Pulmonary artery endothelial cell (primary cell): ENCODE measurements at places on chromosomes 2 and 18.

DNA sequence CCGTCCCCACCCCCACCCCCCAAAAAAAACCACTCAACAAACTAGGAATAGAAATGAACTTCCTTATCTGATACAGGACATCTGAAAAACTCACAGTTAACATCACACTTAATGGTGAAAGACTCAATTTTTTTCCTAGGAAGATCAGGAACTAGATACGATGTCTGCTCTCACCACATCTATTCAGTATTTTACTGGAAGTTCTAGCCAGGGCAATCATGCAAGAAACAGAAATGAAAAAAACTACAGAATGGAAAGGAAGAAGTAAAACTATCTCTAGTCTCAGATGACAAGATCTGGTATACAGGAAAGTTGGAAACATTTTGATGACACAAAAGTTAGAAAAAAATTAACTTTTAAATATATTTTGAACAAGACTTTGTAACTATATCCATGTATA lies 114.4 kb upstream of the FZD5 start:
- DNase-seq = no peak

GRCh38 chr2:12982149-12982584 lies 265.4 kb downstream of the TRIB2 start:
- peak; percentile 82 for DNase-seq

DNA sequence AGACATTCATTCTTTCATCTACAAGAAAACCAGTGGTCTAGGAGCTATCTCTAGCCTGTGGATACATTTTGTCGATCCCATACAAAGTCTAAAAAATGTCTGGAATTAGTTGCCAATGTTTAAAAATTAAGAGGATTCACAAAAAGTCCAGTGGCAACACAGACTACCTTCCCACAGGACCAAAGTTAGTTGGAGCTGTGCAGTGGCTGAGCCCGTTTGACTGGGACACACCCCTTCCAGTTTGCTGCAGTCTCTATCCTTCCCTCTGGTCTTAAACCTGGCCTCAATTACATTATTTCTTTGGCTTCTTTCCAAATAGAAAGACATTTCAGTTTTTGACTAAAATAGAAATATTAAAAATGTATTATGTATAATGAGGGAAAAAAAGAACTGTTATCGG lies 18.6 kb downstream of the SLC16A14 start:
- no peak for DNase-seq

GRCh38 chr2:66058675-66059074 lies 376.2 kb upstream of the MEIS1 start:
- DNase-seq = no peak

DNA sequence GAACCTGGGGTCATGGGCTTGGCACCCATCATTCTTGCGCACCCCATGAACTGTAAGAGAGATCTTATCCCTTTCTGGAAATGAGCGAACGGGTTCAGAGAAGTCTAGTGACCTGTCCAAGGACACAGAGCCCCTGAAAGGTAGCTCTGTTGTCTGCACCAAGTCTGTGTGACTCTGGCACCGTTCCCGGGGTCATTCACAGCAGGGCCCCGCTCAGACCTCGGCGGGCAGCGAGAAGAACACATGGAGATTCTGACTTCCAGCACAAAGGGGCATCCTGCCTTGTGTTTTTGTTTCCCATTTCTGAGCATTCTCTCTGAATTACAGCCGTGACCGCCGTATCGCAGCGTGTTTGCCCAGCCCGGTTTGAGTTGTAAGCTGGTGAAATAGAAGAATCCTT lies 231.7 kb downstream of the KLHL29 start:
- no peak for DNase-seq

- DNase-seq = no peak
These were observed 63.4 kb downstream of the MYO5B start for GRCh38 chr18:50131591-50131990.

DNA sequence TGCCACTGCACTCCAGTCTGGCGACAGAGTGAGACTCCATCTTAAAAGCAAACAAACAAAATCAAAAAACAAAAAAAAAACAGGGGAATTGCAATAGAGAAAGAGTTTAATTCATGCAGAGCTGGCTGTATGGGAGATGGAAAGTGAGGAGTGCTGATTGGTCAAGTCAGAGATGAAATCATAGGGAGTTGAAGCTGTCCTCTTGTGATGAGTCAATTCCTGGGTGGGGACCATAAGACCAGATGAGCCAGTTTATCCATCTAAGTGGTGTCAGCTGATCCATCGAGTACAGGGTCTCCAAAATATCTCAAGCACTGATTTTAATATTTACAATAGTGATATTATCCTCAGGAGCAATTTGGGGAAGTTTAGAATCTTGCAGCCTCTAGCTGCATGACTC lies 45.3 kb downstream of the FRZB start:
- no peak for DNase-seq

GRCh38 chr18:44838971-44839666 lies 158.4 kb downstream of the SETBP1 start:
- DNase-seq = no peak

DNA sequence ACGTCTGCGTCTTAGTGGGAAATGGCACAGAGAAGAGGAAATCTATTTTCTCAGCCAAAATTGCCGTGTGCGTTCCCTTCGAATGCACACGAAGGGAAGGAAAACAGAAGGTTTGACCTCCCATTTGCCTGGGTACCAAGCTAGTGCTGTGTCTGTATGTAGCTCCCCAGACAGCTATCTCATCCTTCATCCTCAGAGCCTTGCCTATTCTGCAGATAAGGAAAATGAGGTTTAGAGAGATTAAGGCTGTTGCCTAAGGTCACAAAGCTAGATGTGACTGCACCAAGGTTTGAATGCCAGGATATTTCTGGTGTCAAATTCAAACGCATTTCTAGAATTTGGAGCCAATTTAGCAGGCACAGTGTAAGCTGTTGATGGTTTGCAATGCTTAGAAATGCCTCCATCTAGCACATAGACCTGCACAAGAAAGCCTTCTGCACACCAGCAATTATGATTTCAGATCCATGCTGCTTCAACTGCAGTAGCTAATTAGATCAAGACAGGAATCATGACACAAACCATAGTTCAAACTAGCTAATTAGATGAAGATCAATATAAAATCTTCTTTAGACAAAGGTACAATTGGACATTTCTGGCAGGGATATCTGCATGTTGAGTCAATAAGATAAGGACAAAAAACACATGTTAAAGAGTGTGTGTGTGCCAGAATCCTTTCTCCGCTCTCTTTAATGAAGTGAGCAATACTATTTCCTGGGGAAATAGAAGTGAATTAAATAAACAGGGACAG lies 115.1 kb downstream of the CMPK2 start:
- DNase-seq = no peak

DNA sequence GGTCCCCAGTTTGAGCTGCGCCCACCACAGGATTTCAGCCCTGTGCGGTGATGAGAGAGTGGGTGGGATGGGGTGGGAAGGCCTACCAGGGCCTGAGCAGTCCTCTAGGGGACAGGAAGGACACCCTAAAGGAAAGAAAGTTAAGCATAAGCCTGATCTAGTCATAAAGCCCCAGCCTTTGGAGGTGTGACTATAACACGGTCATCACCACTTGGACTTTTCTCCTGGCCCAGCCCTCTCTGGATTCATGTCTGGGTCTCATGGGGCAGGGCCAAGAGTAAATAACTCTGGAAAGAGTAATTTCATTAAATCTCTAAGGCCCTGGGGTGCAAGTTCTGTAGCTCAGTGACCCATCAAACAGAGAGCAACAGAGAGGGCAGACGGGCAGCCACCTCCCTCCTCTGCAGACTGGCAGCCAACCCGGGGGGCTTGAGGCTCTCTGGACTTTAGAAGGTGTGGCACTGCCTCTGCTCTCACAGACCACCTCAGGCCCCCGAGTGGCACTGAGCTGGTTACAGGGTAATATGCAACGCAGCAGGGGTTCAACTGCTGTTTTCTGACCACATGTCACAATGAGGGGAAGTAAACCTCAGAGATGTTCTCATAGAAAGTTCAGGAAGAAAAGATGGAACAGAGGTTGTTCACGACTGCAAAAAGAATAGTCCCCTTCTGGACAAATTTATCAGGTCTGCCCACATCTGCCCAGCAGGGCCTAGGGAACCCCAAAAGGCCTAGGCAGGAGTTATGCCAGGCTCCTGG lies 41.5 kb downstream of the TGFA start:
- DNase-seq = no peak

DNA sequence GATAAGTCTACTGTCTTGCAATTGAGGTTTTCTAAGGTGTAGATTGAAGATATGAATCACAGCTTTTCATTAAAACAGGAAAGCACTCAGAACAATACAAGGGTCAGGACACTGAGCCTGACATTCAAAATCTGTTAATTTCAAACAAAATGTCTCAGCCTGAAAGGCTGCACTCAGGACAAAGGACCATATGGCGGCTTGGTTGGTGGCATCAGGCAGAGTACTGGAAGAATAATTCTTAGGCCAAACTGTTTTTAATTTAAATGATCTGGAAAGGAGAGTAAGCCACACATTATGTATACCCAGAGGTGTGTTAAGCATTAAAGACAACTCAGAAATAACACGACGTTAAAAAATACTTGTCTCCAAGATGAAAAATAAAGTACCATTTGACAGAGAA lies 85.9 kb downstream of the SKA1 start:
- no peak for DNase-seq

- DNase-seq = no peak
These were observed 27.5 kb upstream of the KCTD1 start for GRCh38 chr18:26575865-26576217.

GRCh38 chr2:9258501-9258900 lies 51.9 kb downstream of the ASAP2 start:
- DNase-seq = no peak

DNA sequence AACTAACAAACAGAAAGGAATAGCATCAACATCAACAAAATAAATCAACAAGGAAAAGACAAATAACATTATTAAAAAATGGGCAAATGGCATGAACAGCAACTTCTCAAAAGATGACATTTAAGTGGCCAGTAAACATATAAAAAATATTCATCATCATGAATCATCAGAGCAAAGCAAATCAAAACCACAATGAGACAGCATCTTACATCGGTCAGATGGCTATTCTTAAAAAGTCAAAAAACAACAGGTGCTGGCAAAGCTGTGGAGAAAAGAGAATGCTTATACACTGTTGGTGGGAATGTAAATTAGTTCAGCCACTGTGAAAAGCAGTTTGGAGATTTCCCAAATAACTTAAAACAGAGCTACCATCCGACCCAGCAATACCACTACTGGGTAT lies 327.1 kb downstream of the CMPK2 start:
- no peak for DNase-seq

GRCh38 chr2:60621688-60622429 lies 68.4 kb upstream of the BCL11A start:
- DNase-seq = no peak

GRCh38 chr2:147045113-147045512 lies 799.7 kb upstream of the ACVR2A start:
- DNase-seq = no peak

DNA sequence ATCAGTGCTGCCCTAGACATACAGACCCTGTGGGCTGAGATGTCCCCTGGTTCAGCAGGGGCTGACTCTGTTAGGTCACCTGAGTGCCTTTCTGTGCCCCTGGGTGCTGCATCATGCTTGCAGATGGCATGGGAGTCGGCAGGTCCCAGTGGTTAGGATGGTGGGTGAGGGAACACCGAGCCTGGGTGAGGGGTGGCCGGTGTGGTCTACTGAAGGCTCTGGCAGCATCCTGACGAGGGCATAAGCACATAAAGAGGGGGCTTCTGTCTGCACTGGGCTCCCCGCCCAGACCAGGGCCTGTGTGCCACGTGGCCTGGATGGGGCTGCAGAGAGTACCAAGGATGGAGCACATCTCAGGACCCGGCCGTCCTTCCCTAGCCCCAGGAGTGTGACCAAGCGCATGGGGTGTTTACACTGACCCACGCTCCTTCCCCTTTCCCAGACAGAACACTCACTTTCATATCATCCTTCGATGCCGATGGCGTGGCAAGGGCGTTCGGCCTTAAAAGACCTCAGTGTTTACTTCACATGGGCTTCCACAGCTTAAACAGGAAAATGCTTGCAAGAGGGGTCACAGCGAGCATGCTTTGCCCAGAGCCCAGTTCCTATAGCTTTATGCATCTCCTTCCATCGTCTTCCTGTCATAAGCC lies 115.1 kb downstream of the STPG4 start:
- DNase-seq = no peak

DNA sequence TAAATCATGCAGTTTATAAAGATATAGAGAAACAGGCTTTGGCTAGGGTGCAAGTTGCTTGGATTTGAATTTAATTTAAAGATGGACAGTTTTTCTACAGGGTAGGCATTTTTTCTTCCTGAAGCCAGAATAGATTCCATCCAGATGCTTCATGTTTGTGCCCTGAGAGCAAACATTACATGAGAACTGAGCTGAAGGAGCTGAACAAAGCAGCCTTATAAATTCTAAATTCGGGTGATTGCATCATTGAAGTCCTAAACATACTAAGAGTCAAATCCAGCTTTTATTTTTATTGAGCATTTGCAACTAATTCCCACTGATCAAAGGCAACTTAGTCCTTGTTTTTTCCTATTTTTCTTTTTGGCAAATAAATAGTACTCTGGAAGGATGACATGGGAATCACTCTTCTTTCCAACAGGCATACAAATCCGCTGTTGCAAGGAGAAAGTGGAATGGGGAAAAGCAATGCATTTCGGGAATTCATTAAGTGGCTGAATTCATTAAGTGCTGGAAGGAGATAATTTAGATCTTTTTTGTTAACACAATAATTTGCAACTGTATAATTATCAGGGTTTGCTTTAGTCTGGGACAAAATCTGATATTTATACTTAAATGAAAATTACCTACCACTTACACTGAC lies 828.0 kb downstream of the SLC4A3 start:
- no peak for DNase-seq

DNA sequence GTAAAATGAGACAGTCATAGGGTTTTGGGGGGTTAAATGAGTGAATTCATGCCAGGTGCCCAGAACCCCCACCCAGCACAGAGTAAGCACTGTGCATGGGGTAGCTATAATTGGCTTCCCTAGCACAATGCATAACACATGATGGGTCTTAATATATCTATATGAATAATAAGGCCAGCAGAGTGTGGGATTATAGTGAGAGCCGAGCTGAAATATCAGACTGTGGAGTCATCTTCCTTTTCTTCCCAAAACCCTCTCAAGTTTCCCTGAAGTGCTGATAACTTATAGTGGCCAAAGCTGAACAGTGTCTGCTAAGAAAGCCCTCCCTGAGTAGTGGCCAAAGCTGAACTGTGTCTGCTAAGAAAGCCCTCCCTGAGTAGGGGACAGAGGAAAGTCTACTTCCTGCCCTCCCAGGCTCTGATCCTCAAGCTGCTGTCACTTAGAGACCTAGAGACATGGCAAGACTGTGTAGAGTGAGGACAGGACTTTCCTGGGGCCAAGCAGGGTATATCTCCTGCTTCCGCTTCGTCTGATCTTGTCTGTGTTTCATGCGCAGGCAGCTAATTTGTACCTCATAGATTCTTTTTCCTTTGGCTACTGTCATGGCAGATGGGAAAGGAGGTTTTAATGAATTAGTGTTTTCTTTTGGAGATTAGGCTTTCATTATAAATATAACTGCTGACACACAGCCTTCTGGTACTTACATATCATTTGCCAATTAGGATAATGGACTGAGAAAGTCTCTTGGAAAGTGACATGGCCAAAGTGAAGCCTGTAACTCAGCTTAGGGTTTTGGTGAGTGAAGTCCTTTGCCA lies 94.9 kb downstream of the FHOD3 start:
- DNase-seq = no peak

GRCh38 chr2:217430916-217431576 lies 571.2 kb upstream of the TNP1 start:
- no peak for DNase-seq

GRCh38 chr2:203484266-203485112 lies 50.6 kb downstream of the RAPH1 start:
- DNase-seq = no peak

GRCh38 chr2:216292886-216293301 lies 79.4 kb downstream of the MARCHF4 start:
- DNase-seq = no peak

GRCh38 chr2:129277585-129277981 lies 701.9 kb upstream of the RAB6C start:
- DNase-seq = no peak
